Neural progenitor cell (in vitro differentiated cells): ENCODE measurements at places on chromosomes 11 and 22.
A peak's percentile ranks its signal among the peaks of the same experiment; 100 is the strongest.

DNA sequence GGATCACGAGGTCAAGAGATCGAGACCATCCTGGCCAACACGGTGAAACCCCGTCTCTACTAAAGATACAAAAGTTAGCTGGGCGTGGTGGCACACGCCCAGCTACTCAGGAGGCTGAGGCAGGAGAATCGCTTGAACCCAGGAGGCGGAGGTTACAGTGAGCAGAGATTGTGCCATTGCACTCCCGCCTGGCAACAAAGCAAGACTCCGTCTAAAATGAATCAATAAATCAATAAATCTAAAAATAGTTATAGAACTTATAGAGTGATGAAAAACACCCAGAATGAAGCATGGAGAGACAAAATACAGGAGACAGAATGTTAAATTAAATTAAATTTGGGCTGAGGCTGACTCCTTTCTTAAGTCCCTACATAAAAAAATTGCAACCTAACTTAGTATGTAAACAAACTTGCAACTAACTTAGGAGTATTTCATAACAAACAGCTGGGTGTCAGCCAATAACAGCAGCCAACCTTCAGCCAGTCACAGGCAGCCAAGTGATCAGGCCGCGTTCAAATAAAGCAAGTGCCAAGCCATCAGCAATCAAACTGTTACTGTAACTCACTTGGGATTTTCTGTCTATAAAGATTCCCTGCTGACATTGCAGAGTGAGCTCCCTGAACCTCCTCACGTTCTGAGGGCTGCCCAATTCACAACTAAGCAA, 7.3 kb upstream of the TP53AIP1 start:
- no peak for DNase-seq

- DNase-seq, result no peak
These were observed 20.7 kb downstream of the SUN2 start for GRCh38 chr22:38735126-38735464.

DNA sequence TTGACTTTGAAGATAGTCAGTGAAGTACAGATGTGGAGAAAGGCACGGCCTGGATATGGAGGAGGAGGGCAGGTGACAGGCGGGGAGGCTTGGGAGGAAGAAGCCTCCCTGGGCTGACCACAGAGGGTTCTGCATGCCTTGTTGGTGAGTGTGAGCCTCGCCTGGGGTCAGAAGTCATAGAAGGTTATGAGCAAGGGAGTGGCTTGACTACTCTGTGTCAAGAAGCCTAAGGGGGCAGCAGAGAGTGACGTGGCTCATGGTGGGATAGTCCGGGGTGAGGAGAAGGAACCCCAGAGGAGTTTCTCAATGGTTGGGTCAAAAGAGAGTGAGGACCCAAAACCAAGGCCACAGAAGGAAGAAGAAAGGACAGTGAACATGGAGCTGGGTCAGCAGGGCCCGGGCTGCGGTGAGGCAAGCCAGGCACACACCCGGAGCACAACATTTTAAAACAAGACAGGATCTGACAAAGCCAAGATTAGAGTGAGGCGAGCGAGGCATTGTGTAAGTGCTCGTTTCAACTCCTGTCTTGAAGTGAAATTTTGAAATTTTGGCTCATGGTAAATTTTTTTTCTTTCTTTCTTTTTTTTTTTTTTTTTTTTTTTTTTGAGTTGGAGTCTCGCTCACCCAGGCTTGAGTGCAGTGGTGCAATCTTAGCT, 31.9 kb downstream of the PDGFB start:
- DNase-seq, result peak; percentile 45

DNA sequence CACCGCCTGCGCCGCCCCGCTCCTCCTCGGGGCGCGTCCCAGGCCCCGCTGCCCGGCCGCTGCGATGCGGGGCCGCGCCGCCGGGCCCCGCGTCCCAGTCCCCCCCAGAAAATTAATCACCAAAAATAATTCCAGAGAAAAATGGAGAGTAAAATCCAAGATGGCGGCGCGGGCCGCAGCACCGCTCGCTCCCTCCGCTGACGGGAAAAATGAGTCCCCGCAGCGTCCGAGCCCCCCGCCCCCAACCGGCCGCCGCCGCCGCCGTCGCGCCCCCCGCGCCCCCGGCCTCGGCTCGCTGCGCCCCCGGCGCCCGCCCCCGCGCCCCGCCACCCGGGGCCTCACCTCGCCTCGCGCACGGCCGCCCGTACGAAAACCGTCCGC, at the start of gene KMT5B:
TSS of gene KMT5B (minus strand) at position 162 of the 381 bp plus-strand sequence. CDS start 23,220 bp downstream, outside the sequence.
- no peak for DNase-seq

DNA sequence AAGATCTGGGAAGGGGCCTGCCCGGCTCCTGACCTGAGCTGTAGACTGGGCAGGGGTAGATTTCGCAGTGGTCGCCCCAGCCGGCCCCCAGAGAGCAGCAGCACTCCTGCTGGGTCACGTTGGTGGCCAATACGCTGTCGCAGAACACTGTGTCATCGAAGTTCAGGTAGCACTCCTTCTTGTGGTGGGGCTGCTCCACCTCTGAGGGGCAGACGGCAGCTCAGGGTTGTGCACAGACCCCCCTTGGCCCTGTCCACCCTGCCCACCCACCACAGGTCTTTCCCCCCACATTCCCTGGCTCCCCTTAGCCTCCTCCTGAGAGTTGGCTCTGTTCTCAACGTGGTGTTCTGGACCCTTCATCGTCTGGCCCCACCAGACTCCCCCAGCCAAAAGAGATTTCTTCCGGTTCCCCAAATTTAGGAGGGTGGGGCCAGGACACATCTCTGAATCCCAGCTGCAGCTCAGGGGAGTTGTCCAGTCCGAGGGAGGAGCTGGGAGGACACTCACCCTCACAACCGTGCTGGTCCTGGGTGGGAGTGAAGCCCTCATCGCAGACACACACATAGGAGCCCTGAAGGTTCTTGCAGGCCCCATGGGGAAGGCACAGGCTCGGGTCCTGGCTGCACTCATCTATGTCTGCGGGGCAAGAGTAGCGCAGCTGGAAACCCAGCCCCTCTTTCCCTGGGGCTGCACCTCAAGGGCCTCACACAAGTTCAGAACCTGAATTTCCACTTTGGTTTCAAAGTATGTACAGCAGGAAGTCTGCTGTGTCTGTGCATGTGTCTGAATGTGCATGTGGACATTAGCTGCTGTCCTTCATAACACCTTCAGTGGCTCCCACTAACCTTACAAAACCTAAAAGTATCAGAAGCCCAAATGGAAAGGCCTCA, 16.5 kb downstream of the SCYL1 start:
- no peak for DNase-seq

DNA sequence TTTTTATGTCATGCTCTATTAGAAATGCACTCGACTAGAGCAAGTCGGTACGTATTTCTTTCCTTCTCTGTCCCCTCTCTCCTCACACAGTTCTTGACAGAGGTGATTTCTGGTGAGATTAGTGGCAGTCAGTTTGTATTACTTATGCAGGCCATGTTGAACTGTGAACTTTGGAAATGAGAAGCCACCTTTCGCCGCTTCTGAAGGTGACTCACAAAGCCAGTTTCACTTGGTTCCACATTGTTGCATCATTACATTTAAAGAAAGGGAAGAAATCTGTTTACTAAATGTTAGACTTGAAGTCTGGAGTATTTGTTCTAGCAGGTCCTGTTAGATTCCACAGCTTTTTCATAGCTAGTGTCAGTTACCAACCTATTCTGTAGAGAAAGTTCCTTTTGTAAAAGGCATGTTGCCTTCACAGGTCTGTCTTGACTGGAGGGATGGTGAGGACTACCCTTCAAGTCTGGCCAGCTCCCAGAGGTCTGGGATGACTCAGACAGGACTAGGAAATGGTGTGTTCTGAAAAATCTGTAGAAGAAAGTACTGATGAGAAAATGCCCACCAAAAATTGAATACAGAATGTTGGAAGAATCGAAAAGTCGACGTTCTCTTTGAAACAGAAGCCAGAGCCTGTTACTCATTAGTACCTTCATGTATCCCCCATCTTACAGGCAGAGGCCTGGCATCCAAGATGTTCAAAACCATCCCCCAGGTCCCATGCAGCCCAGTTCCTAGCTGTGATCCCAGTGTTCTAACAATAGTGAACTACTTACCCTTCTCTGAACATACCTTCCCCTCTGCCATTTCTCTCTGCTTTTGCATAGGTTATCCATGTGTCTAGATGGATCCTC, 181.4 kb downstream of the DBX1 start:
- DNase-seq, result no peak

GRCh38 chr11:45772986-45773785, 31.8 kb upstream of the SLC35C1 start:
- no peak for DNase-seq

DNA sequence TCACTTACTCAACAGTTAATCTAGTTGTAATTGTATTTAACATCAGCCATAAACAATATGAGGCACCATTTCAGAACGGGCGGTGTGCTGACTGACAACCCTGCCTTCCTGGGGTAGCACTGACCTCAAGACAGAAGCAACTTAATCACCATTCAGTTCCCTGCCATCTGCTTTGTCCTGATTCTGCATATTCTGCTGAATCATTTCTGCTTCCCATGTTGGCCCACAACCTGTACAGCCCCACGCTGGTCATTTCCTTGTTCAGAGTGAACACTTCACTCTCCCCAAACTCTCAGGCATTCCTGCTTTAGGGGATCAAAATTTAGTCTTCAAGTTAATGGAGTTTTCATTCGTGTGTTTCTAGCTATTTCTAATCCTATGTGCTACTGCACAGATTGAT, 132.3 kb upstream of the ZBED5 start:
- DNase-seq, result no peak

GRCh38 chr11:17293311-17293710, 16.8 kb downstream of the NUCB2 start:
- no peak for DNase-seq

DNA sequence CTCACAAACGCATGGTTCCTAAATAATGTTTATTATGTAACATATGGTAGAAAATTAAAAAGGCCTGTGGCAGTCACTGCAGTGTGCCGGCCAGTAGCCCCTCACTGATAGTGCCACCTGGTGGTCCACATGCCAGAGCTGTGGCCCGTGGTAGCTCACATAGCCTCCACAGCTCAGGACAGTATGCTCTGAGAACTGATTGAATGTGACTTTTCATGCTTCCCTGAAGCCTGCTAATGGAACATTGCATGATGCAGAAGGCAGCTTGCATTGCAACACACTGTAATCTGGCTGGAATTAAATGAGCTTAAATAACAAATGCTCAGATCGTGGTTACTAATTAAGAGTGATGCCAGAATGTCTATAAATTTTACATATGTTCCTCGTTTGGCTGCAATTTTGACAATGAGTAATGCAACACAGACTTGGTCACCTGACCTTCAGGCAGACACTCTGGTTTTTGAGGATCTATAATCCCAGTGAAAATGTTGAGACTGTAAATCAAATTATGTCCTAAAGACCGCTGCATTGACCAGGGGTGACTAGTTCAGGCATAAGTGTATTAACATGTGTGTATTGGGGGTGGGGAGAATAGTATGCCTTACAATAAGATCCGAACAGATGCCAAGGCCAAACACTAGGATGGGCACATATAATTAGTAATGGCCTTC, 566.4 kb downstream of the METTL15 start:
- peak; percentile 64 for DNase-seq

GRCh38 chr11:125918140-125918840, 14.0 kb downstream of the DDX25 start:
- DNase-seq, result no peak

GRCh38 chr11:17392872-17393271, 4.4 kb upstream of the KCNJ11 start:
- no peak for DNase-seq

GRCh38 chr11:126424471-126425039, 69.1 kb downstream of the ST3GAL4 start:
- no peak for DNase-seq

DNA sequence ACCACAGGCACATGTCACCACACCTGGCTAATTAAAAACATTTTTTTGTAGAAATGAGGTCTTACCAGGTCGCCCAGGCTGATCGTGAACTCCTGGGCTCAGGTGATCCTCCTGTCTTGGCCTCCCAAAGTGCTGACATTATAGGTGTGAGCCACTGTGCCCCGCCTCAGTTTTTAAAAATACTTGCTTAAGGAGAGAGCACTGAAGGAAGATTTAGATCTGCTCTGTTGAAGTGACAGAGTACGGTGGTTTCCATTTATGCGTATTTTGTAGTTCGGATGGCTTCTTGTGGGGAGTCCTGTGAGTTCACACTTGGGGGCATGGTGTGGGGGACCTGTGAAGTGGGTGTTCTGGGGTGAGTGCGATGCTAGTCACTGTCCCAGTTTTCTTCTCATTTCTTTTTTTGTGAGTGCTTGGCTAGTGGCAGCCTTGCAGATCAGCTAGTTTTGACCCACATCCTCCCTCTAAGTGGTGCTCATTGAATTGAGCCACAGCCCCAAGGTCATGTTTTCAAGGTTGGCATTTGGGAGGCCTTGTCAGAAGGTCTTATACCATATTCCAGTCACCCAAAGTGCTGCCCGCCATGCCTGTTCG, 31.5 kb downstream of the PTPRJ start:
- DNase-seq, result no peak

- peak; percentile 30 for DNase-seq
These were observed 345.8 kb downstream of the BRD1 start for GRCh38 chr22:49481659-49482399.

- DNase-seq, result no peak
These were observed 57.5 kb upstream of the TTLL12 start for GRCh38 chr22:43244402-43244801.

GRCh38 chr11:91263496-91264365, 960.9 kb upstream of the FAT3 start:
- DNase-seq, result no peak

- no peak for DNase-seq
These were observed 57.2 kb upstream of the ARHGAP32 start for GRCh38 chr11:129249351-129249750.

- DNase-seq, result no peak
These were observed 89.5 kb downstream of the GGTLC2 start for GRCh38 chr22:22733881-22734373.

- DNase-seq, result no peak
These were observed 6.1 kb downstream of the ASCC2 start for GRCh38 chr22:29831958-29832357.

DNA sequence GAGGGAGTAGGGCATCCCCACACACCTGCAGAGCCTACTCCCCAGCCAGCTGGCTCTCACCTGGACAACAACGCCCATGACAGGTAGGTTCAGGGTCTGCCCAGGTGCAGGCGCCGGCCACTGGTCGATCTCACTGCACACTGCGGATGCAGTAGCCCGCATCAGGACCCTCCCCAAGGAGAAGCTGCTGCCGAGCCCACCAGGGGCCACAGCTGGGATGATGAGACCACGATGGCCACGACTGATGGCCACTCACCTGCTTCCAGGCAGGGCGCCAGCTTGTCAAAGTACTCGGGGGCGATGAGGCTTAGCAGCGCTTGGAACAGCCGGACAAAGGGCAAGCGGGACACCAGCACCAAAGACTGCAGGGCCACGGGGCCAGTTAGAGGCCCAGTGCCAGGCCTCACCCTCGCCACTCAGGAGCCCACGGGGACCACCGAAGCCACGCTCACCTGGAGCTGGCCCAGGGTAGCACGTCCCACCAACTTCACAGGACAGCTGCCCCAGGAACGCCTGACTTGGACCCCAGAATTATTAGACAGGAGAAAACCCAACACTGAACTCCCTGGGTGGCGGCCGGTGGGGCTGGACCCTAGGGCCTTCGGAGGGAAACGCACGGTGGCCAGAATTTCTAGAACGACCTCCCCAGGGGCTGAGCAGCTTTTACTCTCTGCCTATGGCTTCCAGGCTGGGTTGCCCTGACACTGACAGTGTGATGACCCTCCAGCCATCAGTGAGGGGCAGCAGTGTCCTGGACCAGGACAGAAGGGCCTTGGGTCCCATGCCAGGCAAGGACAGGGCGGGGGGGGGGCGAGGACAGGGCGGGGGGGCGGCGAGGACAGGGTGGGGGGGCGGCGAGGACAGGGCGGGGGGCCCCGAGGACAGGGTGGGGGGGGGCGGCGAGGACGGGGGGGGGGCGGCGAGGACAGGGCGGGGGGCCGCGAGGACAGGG, 8.9 kb upstream of the PLXNB2 start:
- DNase-seq, result no peak
